ENCODE measurements at places on chromosomes 12 and 14.

- no peak for DNase-seq
These were observed 127.4 kb downstream of the CALM1 start for GRCh38 chr14:90523961-90524875.

DNA sequence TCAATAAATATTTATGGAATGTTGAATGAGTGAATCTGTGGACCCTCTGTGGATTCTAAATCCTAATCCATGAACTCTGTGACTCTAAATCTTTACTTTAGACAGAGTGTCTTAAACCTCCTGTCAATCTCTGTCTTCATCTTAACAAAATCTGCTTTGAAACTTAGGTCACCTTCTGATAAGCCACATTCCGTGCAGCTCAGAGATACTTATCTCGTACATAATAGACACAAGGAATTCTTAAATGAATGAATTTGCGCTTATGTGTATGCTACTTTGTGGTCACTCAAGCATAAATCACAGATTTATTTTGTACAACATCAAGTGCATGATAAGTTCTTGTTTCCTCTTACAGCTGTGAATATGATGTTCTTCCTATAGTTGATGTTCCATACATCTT is 2.2 kb upstream of the KRAS start:
- DNase-seq, result no peak

DNA sequence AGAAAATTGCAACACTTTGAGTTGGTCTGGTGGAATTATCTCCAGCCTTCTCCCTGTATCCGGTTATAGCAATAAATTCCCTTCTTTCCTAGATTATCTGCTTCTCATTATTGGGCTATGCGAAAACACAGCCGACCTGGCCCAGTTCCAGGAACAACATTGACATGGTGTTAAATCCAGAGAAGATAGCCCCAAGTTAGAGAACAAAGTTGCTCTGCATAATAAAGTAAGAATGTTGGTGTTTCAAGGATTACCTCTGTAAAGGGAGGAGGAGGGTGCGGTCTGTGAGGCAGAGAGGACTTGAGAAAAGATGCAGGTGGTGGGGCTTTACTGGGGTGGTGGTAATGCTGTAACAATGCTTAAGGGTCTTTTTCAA is 12.1 kb downstream of the TCL1A start:
- DNase-seq, result no peak

GRCh38 chr14:104786091-104786586 is 9.4 kb downstream of the AKT1 start:
- DNase-seq, result no peak

GRCh38 chr12:27782481-27782880 is 2.4 kb upstream of the MANSC4 start:
- DNase-seq, result no peak

DNA sequence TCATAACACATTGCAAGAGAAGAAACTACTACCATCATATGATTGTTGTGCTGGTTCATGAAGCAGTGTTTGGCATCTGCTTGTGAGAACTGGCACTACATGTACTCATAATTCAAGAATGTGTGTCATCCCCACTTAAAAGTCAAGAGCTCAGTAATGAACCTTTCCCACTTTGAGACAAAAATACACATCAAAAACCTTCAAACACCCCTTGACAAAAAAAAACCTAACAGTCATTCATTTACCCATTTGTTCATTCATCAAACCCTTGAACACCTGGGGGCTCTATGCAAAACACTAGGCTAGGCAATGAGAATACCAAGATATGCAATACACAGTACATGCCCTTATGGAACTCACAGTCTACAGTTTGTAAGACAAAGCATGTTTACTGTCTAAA is 40.0 kb downstream of the KIF21A start:
- no peak for DNase-seq

DNA sequence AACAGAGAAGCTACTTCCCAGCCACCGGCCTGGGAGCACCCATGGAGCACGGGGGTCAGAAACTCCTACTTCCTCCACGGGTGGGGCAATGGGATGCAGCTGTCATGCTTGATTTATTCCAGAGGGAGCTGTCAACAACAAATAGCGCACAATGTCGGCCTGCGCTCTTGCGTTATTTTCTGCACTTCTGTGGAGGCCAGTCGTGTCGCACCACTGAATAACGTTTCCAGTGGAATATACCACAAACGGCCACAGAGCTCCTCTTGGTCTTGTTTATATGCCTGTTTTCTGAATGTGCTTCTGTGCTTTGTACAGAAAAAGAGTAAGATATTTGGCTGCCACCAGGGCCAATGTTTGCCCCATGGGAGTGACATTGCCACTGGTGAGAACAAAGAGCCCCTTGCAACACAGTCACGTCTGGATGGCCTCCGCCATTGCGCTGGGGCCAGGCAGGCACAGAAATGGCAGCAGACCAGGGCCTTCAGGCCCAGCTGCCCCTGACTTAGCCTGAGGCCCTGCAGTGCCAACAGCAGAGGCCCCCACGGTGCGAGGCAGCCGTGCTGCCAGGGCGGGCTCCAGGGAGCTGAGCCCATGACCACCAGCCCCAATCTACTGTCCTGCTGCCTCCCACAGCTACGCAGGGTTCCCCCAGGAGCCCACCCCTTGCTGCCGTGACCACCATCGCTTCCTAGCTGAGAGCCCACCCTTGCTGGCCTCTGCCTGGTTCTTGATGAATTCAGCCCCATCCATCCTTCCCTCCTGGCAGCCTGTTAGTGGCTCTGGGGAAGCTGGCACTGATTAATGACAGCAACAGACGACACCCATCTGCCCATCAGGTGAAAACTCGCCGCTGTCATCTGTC is 28.9 kb upstream of the TMEM179 start:
- DNase-seq, result no peak

GRCh38 chr14:103625356-103626095 is 3.5 kb upstream of the KLC1 start:
- no peak for DNase-seq

DNA sequence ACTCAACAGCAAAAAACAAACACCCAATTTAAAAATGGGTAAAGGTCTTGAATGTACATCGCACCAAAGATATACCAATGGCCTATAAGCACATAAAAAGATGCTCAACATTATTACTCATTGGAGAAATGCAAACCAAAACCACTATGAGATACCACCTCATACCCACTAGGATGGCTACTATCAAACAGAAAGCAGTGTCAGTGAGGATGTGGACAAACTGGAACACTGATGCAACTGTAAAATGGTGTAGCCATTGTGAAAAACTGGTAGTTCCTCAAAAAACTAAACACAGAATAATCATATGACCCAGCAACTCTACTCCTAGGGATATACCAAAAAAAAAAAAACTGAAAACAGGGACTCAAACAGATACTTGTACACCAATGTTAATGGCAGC is 49.3 kb downstream of the CDK17 start:
- no peak for DNase-seq

DNA sequence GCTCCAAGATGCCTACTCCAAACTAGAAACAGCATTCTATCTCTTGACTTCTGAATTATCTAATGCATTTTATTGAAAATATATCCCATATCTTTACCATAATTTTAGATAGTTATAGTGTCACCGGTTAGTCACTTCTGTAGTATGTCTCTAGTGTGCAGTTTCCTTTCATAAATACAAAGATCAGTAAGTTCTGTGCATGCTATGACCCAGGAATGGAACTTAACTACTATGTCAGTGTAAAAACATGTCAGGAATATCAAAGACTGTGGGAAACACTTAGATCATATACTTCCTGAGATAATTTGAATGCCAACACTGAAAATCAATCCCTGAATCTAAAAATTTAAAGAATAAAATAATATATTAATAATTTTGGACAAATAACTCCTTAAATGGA is 237.6 kb downstream of the ATXN7L3B start:
- DNase-seq, result no peak

DNA sequence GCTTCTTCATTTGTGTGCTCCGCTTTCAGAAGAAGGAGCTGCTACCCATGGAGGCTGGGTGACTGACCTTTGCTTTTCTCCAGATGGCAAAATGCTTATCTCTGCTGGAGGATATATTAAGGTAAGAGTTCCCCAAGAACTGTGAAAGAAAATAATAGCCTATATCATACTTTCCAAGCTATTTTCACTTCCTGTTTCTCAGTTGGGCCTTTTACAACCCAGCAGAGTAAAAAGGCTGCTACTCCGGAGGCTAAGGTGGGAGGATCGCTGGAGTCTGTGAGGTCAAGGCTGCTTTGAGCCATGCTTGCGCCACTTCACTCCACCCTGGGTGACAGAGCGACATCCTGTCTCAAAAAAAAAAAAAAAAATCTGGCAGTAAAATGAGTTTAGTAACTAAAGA is 82.1 kb downstream of the APAF1 start:
- DNase-seq, result no peak

- DNase-seq, result peak; percentile 72
These were observed 13.6 kb downstream of the EXOC3L4 start for GRCh38 chr14:103107941-103108748.

GRCh38 chr14:24411443-24412389 is 12.9 kb downstream of the NYNRIN start:
- peak; percentile 66 for DNase-seq

DNA sequence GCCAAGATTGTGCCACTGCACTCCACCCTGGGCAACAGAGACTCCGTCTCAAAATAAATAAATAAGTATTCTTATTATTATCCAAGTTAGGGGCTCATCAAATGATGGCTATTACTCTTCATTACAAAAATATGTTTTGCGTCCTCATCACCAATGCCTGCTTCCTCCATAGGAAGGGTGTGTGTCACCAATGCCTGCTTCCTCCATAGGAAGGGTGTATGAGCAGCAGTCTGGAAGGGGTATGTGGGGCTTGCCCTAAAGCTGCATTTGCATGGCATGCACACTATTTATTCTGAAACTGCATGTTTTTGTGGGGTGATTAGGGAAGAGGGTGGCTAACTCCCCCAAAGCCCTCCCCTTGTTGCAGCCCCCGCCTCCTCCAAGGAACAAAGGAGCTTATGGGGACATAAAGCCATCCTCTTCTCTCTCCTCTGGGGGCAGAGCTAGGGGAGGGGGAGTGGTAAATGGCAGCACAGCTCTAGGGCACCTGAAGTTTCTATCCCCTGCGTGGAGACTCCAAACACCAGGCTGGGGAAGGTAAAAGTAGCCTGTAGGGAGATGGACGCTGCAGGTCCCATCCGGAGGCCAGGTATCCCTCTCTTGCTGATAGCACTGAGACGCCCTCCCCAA is 1.3 kb downstream of the CAMKK2 start:
- DNase-seq, result peak; percentile 31

GRCh38 chr12:94169495-94169894 is 21.1 kb downstream of the PLXNC1 start:
- no peak for DNase-seq

DNA sequence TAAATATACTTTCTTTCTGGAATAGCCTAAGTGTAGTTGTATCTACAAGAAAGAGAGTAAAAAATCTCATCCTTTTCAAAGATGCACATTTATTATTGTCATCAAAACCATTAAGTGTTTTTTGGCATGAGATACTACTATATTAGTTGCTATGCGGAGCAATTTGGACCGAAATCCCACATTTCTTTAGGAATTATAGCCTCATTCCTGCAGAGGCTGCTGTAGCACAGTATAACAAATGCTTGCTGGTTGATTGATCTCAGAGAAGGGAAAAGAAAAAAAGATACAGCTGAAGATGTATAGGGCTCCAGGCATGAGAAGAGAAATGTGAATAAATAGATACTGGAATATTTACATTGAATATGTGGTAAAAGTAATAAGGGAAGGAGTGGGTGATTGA is 36.0 kb downstream of the RHOJ start:
- DNase-seq, result no peak

DNA sequence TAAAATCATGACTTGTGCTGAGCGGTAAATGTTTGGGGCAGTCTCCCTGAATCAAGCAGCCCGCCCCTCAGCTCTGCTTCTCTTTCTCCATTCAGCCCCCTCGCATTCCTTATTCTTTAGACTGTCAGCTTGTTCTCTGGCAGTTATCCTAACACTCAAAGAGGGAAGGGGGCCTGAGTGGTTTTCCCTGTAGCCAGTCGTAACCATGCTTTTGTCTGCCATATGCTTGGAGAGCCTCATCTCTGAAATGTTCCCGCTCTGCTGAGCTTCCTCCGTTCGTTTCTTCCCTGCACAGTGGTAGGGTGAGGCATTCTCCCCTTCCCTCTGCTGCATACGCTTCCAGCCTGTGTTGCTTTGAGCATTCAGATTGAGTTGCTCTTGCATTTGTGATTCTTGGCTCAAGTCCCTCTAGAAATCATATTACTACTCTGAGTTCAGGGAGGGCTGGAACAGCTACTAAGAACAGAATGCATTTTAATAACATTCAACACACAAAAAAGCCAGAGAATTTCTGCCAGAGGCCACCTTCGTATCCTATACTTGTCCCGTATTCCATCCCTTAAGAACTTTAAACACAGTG is 119.7 kb downstream of the FBXL14 start:
- DNase-seq, result no peak

GRCh38 chr12:76901628-76902380 is 23.0 kb upstream of the CSRP2 start:
- no peak for DNase-seq

DNA sequence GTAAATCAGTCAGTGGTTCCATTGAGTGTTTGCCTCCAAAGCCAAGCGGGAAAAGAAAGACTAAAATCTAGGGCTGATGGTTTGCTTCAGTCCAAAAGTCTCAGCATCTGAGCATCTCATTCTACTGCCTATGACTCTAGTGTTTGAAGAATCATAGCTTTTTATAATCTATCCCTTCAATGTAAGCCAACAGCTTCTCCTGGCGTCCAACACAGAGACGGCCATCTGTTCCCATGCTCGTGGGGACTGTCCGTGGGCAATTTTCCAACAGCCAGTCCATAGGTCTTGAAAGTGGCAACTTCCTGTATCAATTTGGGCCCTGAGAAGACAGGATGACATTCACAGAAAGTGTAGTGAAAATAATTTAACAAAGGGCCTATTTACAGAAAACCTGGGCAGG is 544.4 kb upstream of the TMEM132C start:
- no peak for DNase-seq

DNA sequence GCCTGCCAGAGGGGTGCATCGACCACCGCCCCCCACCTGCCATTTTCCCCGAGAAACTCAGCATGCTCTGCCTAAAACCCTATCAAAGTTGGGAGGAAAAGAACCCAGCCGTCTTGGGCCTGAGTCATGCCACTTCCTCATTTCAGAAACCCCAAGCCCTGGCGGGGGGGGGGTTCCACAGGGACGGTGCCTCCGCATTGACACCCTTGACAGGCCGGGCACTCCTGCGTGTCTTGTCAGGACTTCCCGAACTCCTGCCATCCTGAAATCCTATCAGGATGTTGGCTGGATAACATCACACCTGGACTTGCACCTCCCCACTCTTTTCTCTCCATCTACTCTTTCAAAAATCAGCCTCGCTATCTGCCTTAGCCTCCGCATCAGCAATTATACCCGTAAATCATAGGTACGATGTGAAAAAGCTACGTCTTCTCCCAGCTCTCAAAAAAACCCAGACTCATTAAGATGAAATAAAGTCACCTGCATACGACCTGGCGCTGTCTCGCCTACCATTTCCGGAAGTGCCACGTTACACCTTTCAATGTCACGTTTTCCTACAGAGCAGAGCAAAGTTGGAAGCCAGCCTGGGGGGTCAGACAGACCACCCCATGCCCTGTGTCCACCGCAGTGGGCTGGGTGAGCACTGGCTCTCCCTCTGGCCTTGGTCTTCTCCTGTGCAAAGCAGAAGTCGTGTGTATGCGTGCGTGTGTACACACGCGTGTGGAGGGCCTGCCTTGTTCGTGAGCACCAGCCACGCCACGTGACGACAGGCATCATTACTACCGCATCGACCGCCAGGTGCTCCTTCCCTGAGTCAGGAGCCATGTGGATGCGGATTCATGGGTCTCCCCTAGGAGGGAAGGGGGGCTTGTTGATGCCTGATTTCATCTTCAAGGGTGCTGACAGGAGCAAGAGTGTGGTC is 96.7 kb downstream of the RFLNA start:
- DNase-seq, result no peak

GRCh38 chr14:80901260-80901659 is 40.3 kb downstream of the CEP128 start:
- no peak for DNase-seq
